ENCODE measurements at places on chromosomes 13 and 19.

DNA sequence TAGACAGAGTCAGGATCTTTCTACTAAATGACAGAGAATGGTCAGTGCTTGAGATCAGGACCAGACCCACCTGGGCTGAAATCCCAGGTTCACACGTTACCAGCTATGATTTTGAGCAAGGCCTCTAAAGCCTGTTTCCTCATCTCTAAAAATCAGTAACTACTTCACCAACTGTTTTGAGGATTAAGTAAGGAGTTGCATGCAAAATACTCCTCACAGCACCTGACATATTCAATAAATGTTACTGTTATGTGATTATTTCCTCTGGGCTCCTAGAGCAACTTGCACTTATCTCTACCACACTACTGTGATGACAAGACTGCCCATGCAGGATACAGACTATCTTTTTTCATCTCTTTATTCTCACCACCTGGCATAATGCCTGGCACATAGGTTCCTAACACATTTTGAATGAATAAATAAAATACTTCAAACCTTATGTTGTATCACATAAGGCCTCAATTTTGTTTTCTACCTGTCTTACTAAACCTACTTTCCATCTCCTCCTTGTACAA, 1.8 kb downstream of the KATNAL1 start:
- DNase-seq, result no peak

- DNase-seq, result no peak
These were observed 947.7 kb downstream of the EFNB2 start for GRCh38 chr13:105587786-105588185.

DNA sequence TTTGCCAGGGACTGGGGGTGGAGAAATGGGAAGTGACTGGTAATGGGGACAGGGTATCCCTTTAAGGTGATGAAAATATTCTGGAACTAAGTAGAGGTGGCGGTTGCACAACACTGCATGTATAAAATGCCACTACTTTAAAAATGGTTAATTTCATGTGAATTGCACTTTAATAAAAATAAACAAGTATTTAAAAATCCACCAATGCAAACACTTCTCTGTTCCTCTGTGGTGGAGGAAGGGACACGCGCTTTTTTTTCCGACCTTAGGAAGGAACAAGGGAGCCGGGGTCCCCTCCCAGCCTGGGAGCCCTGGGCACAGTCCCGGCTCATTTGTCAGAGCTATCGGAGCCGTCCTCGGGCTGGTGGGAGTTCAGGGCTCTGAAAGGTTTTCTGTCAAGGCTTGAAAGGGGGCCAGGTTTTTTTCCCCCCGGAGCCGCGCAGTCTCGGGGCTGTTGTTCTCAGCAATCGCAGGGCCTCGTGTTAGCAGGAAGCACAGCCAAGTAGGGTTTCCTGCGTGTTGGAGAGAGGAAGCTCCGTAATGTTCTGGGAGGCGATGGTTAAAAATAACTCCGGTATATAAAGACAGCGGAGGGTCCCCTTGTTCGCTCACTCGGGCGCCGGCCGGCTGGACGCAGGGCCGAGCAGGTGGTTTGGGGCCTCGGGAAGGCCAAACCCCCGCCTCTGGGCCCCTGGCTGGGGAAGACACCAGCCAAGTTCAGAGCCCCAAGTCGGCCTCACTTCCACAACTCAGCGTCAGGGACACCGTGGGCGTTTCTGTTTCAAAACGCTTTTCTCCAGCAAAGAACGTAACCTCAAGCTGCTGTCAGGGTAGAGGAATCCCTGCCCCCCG, 41.2 kb upstream of the KLF2 start:
- DNase-seq, result peak; percentile 17

- no peak for DNase-seq
These were observed 4.6 kb downstream of the TLE2 start for GRCh38 chr19:3024509-3024869.
